ENCODE measurements at places on chromosomes 7 and 10. TPM values are rescaled to one million over a fixed set of nuclear protein-coding genes. Genes with fewer than 3 reads are reported as not detected.

- peak; percentile 37 for DNase-seq
- H3K36me3 ChIP-seq = no peaks in the 10 kb centered on the region
- peak within 1 kb of the TSS; percentile 66 for H3K4me3 ChIP-seq
- peak within 1 kb of the TSS; percentile 47 for H3K27ac ChIP-seq
- peaks cover 42% of the 10 kb centered on the region for H3K4me1 ChIP-seq
Observed at GRCh38 chr7:151248346-151249033, at the start of gene SMARCD3. TSS of gene SMARCD3 (minus strand) at chr7:151248694. CDS start at chr7:151248562, 132 bp downstream.

DNA sequence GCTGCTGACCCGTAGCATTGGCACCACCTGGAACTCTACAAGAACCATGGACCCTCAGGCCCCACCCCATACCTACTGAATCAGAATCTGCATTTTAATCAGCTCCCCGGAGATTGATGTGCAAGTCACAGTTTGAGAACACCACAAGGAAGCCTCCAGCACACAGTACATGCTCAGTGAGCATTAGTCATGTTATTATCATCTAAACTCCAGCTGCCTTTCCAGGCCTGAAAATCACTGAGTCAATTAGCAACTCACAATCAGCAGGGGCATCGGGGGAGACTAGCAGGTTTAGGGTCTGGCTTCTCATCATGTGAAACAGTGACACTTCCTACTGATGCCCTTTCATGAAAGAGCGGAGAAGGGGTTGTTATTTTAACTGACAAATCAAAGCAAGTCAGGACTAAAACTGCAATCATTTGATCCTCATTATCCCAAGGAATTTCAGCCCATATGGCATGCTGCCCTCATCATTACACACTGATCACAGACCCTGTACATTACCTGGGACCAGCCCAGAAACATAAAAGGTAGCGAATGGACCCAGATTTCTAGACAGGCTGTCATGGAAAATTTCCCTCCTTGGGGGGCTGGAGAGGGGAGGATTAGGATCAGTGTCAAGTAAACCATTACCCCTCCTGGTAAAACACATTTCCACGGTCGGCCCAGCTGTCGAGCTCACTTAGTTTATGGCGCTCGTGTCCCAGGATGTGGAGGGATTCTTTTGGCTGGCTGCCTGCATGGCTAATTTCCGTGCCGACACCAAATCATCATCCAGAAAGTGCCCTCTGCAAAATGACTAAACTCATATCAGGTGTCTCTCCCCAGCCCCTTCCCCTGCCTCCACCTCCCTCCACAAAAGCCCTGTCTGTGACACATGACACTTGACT is 122.8 kb downstream of the PRLHR start:
- H3K27me3 ChIP-seq = peaks cover 27% of the 10 kb centered on the region
- H3K27ac ChIP-seq = no peak overlapping the region
- H3K4me1 ChIP-seq = no peaks in the 10 kb centered on the region

DNA sequence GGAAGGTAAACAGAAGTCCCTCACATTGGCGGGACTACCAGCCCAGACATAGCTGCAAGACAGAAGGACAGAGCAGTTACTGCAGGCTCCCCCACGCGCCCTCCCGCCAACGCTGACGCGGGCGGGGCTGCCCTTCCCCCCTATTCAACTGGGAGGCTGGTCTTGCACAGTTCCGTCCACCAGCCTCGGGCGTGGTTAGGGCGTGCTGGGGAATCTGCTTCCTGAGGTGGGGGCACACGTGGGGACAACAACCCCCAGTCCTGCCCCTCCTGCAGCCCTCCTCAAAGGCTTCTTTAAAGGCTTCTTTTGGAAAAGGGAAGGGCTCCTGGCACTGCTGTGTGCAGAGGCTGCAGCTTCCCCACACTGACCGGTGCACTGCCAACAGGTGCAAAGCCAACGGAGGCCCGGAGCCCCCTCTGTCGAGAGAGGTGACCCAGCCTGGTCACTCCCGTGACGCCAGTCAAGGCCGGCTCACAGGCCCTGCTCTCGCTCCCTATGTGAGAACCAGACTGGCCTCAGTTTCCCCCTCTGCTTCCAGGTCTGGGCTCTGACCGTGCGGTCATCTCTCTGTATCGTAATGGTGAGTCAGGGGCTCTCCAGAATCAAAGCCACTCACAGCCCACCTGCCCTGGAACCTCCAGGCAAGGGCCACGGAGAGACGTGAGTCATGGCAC is 126.0 kb downstream of the EBF3 start:
- no peak overlapping the region for H3K27ac ChIP-seq
- no peaks in the 10 kb centered on the region for H3K27me3 ChIP-seq
- no peaks in the 10 kb centered on the region for H3K36me3 ChIP-seq

The NEBL gene
- 0.04 TPM for total RNA-seq

The SPDYE2B gene
- not detected for total RNA-seq

Measured in activated CD4-positive, alpha-beta T cell treated with anti-CD3 and anti-CD28 coated beads for 36 hours (primary cell).